Stimulated activated CD8-positive, alpha-beta memory T cell treated with anti-CD3 and anti-CD28 coated beads, Interleukin-7, amount 100 ng/mL, for 24 hours (primary cell): ENCODE measurements at places on chromosomes 7 and 10.

DNA sequence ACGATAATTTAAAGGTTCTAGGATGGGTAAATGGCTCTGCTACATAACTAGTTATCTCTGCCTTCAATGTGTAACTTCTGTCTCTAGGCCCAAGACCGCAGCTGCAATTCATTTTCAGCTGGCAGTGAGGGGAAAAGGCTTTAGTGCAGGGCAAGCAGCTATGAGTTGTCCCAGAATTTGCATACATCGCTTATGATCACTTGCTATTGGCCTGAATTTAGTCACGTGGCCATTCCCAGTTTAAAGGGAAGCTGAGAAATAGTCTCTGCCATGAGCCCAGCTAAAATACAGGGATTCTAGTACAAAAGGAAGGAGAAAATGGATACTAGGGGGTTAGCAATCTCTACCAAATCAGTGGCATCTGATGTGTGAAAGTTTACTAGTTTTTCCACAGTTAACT lies 145.8 kb upstream of the IMMP2L start:
- no peak for DNase-seq

- DNase-seq, result no peak
These were observed 262.1 kb downstream of the ATRNL1 start for GRCh38 chr10:115355162-115355760.

DNA sequence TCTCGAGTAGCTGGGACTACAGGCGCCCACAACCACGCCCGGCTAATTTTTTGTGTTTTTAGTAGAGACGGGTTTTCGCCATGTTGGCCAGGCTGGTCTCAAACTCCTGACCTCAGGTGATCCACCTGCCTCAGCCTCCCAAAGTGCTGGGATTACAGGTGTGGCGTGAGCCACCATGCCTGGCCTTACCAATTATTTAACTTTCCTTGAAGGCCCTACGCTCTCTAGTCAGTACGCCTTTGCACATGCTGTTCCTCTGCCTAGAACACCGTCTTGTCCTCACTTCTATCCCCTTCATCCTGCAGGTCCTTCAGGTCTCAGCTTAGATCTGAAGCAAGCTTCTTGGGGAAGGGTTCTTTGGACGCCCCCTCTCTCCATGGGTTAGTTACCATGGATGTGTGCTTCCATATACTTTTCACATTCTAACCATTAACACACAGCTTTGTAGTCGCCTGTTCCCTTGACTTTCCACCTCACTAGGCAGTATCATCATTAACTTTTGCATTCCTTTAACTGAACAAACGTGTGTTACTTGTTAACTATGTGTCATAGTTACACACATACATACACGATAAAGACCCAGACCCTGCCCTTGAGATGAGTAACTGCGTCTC lies 592 bp upstream of the ATP6V1F start:
- DNase-seq, result no peak

- no peak for DNase-seq
These were observed 74.5 kb downstream of the OAT start for GRCh38 chr10:124344266-124344590.

GRCh38 chr7:155377838-155378579 lies 79.9 kb upstream of the EN2 start:
- DNase-seq, result no peak

DNA sequence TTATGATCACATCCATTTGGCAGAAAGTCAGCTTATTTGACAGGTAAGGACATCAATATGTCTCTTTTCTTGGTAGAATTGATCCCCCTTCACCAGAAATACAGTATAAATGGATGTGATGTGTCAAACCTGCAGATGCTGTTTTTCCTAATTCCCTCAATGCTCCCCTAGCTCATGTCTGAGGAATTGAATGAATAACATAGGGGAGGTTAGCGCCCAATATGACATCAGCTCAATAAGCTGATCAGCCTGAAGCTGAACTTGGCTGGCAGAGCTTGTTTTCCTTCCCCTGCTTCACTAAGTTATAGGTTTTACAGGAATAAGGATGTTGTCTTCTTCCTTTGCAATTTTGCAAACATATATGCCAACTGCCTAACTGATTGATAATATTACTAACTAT lies 132.5 kb downstream of the REEP3 start:
- no peak for DNase-seq

- no peak for DNase-seq
These were observed 208.5 kb downstream of the PLXNA4 start for GRCh38 chr7:132367795-132368194.

DNA sequence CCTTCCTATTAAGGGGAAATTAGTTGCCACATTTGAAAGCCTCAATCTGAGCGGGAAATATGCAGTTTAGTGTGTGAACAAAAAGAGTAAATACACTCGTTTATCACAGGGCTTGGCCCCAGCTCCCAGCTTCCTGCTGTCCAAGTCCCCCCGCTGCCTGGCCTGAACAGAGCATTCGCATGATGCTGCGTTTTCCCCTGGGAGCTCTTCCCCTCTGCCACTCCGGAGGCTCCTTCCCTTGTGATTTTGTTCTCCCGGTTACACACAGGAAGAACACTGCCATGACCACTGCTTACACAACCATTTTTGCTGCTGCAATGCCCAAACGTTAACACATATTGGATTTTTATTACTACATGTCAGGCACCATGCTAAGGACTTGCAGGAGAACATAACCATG lies 120.7 kb upstream of the ADARB2 start:
- no peak for DNase-seq

DNA sequence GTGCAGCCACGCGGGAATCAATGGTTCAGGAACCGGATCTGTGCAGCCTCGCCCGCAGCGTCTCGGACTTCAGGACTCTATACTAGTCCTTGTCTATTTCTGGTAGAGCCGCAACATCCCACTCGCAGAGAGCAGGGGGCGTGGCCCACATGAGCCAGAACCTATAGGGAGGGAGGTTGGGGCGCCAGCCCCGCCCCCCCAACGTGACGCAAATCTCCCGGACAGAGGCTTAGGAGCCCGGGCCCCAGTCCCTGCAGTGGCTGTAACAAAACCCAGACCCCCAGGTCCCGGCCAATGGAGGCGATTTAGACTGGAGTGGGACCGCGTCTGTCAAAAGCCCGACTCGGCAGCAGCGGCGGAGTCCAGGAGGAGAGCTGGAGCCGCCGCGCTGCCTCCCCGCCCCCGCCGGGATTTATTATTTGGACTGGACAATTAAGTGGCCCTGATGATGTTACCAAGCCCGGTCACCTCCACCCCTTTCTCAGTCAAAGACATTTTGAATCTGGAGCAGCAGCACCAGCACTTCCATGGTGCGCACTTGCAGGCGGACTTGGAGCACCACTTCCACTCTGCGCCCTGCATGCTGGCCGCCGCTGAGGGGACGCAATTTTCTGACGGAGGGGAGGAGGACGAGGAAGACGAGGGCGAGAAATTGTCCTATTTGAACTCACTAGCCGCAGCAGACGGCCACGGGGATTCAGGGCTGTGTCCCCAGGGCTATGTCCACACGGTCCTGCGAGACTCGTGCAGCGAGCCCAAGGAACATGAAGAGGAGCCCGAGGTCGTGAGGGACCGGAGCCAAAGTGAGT lies at the start of gene NKX2-3:
NKX2-3 (plus strand) TSS at position 256 of the 809 bp plus-strand sequence; CDS start at position 446, 190 bp downstream.
- peak; percentile 19 for DNase-seq

- no peak for DNase-seq
These were observed 129.4 kb downstream of the SFMBT2 start for GRCh38 chr10:7281429-7281828.

- DNase-seq, result no peak
These were observed 2.7 kb upstream of the CYP3A7 start for GRCh38 chr7:99737726-99738125.

DNA sequence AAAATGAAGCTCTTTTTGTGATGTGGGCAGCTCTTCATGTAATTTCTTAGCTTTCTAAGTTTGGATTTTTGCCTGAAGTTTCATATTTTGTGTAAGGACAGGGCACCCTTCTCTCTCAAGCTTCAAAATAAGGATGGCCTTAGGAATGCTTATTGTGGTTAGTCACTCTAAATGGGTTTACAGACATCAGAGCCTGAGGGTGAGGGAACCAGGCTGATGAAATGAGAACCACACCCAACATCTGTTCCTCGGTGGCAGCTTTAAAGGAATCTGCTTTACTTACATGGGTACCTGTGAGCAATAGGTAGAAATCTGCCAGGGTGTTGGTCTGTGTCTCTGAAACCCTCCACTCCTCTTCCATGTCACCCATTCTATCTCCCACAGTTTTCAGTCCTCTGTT lies 174.3 kb downstream of the EMX2 start:
- no peak for DNase-seq

DNA sequence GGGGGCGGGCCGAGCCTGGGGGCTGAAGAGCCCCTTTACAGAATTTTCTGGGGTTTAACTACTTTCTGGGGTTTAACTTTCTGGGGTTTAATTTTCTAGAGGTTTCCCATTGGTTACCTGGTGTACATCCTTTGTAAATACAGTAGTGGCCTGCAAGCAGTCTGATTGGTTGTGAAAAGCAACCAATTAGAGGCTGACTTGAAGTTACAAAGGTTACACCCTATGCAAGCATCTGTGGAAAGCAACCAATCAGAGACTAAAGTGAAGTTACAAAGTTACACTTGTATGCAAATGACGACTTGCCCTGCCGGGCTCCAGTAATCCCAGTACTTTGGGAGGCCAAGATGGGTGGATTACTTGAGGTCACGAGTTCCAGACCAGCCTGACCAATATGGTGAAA lies 27.4 kb downstream of the GTF2I start:
- no peak for DNase-seq

DNA sequence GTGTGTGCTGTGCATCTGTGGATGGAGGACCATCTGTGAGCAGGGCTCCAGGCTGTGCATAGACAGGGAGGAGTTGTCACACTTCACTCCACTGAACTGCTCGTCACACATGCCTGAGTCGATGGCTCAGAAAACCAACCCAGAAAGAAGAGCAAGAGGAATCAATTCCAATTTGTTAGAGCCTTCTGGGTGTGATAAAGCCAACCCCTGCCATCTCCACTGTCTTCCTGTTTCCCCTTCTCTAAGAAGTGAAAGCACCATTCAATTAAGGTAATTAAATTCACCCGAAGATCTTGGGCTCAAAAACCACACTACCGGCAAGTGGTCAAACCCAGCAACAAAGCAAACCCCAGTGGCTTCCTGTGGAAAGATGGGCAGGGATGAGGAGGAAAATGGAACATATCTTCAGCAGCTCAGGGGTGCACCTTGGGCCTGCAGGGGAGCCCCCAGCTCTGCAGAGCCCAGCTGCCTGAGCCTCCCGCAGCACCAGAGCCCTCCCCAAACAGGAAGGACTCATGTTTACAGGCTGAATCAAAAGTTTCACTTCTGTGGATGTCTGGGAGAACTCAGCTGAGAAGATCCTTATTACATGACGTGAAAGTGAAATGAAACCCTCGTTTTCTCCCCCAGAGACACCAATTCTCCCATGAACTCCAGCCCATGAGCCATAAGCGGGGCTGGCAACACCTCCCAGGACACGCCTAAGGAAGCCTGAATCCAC lies 10.9 kb downstream of the C10orf71 start:
- DNase-seq, result no peak

DNA sequence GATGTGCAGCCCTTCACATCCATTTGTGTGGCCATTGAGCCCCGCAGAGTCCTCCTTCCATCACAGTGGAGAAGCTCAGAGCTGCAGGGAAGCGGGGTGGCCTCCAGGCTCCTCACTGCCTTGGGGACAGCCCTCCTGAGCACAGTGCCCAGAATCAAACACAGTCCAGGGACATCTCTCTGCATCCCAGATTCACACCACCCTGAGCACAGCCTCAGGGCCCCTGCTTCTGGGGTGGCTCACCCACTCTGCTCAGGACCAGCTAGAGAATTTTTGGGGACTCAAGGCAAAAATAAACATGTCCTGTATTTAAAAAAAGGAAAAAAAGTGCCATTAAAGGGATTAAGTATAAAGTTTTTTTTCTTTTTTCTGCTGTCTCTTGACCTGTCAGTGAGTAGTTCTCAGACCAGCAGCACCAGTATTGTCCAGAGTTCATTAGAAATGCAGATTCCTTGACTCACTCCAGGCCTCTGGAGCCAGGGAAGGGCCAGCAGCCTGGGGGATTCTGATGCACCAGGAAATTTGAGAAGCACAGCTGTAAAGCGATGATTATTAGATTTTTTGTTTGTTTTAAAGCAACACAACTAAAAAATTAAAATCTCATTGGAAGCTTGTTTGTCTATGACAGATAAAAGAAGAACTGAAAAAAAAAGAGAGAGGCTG lies 61.6 kb downstream of the ARHGAP22 start:
- no peak for DNase-seq

GRCh38 chr10:81472927-81473470 lies 402.0 kb upstream of the NRG3 start:
- DNase-seq, result no peak

DNA sequence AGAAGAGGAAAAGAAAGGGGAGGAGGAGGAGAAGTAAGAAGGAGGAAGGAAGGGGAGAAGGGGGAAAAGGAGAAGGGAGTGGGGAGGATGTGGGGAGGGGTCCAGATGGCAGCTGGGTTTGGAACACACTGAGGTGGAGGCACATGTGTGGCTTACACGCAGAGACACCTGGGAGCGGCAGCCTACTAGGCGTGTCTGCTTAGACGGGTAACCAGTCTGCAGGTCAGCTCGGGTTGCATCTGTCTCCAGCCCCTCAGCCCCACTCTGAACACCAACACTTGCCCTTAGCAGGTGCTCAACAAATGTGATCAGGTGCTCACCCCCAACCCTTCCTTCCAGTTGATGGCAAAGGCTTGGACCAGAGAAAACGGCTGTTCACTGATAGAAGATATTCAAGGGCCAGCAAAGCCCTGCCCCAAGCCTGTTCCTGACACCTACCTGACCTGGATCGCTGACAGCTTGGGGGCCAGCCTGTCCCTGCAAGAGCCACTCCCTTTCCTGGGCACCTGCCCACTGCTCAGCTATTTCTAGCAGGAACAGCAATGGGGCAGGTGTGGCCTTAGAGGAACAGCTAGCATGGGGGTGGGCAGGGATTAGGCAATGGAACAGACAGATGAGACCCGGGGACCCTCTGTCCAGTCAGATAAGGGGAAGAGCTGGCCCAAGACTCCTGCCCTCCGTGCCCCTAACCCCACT lies 70.5 kb downstream of the SH3PXD2A start:
- DNase-seq, result no peak

DNA sequence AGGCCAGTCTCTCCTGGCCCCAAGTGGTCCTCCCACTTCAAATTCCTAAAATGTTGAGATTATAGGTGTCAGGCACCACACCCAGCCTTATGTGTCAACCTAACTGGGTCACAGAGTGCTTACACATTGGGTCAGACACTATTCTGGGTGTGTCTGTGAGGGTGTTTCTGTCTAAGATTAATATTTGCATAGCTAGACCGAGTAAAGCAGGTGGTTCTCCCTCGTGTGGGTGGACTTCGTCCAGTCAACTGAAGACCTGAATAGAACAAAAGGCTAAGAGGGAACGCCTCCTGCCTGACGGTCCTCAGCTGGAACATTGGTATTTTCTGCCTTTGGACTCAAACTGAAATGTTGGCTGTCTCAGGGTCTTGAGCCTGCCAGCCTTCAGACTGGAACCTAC lies 11.5 kb downstream of the PPIF start:
- DNase-seq, result no peak

- no peak for DNase-seq
These were observed 73.6 kb downstream of the PFKFB3 start for GRCh38 chr10:6276356-6276755.
